ENCODE measurements at places on chromosomes 3 and 15. TPM values are rescaled to one million over a fixed set of nuclear protein-coding genes. Genes with fewer than 3 reads are reported as not detected.

Gene RAB7A
- 534 TPM for total RNA-seq

Gene CILP
- not detected for total RNA-seq

Gene PRSS50
- total RNA-seq, result not detected

Gene MYLK
- total RNA-seq, result not detected

Gene C3orf85
- not detected for total RNA-seq

Gene ACP3
- total RNA-seq, result not detected

Gene GOLGA8S
- total RNA-seq, result not detected

Gene IL16
- total RNA-seq, result 102 TPM

Gene GASK1A
- total RNA-seq, result not detected

Gene TRIM42
- total RNA-seq, result not detected

Gene SLC27A2
- total RNA-seq, result 20.7 TPM

Gene ALPK3
- 0.05 TPM for total RNA-seq

Gene RPL39L
- 18.2 TPM for total RNA-seq

Gene RASL12
- not detected for total RNA-seq

Gene SMAD6
- 0.19 TPM for total RNA-seq

Gene COL8A1
- not detected for total RNA-seq

Gene AVEN
- 10.5 TPM for total RNA-seq

Gene PROS1
- 0.47 TPM for total RNA-seq

Gene OSTN
- total RNA-seq, result not detected

Gene MB21D2
- total RNA-seq, result 2.5 TPM

Gene OR4F15
- total RNA-seq, result not detected

Gene MORC1
- not detected for total RNA-seq

Gene GPR15
- 1.1 TPM for total RNA-seq

Gene SKOR1
- 0.16 TPM for total RNA-seq

Gene PARP16
- total RNA-seq, result 17.9 TPM

Gene LRRC34
- 3.8 TPM for total RNA-seq

Gene GCNT3
- not detected for total RNA-seq

Gene RASGRF1
- not detected for total RNA-seq

Gene ATP10A
- 22.4 TPM for total RNA-seq

Gene ARL8B
- total RNA-seq, result 45.1 TPM

Gene SMCO1
- total RNA-seq, result not detected

Gene SNTN
- total RNA-seq, result not detected

Gene ASB14
- total RNA-seq, result not detected

Gene DZIP3
- total RNA-seq, result 12.9 TPM

Gene COLQ
- 1.1 TPM for total RNA-seq

Gene CCDC191
- total RNA-seq, result 2.4 TPM

Gene LDHAL6B
- total RNA-seq, result not detected

Gene WDR93
- total RNA-seq, result not detected

Gene CFAP161
- not detected for total RNA-seq

Gene TMEM108
- not detected for total RNA-seq

Gene PPP1R14D
- total RNA-seq, result not detected

Gene AADACL2
- total RNA-seq, result not detected

Gene DPPA2
- not detected for total RNA-seq

Gene NMB
- 4.0 TPM for total RNA-seq

Gene ISLR2
- total RNA-seq, result 0.05 TPM

Measured in activated CD4-positive, alpha-beta T cell treated with anti-CD3 and anti-CD28 coated beads for 36 hours (primary cell).